Right lobe of liver (tissue), 6 donors: ENCODE measurements at places on chromosomes 12 and 14.

- DNase-seq = no peak
These were observed 198.6 kb upstream of the CAND1 start for GRCh38 chr12:67070604-67071003.

- DNase-seq = no peak
These were observed 13.7 kb downstream of the CFL2 start for GRCh38 chr14:34700622-34701130.

GRCh38 chr12:64229240-64229639 lies 7.1 kb upstream of the KICS2 start:
- DNase-seq = no peak

- DNase-seq = no peak
These were observed 20.5 kb downstream of the HPD start for GRCh38 chr12:121838126-121838525.

DNA sequence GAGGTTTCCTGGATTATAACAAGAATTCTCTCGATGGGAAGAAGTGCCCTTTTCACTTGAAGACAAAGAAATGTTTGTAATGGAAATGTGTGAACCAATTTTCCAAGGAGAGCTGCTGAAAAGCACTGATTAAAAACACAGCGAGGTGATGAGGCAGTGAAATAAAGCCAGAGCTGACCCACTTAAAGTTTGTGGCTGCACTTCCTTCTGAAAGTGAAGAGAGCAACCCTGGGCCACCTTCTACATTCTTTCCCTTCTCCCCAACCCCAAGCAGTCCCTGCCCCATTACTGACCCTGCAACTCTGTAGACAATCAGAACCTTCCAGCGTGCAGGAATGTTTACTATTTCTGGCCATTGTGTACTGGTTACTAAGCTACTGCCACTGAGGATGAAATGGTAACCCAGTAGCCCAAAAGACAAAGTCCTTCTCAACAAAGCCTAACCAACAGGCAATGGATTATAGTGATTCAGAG lies 173.9 kb downstream of the TTC7B start:
- no peak for DNase-seq

- DNase-seq = no peak
These were observed 12.7 kb downstream of the GNPNAT1 start for GRCh38 chr14:52778702-52779101.

- no peak for DNase-seq
These were observed 121.5 kb downstream of the STXBP6 start for GRCh38 chr14:24928386-24928900.

GRCh38 chr14:96622926-96623325 lies 120.7 kb downstream of the PAPOLA start:
- DNase-seq = no peak
